Spleen (tissue), 13 donors: ENCODE measurements at places on chromosomes 1 and 21. TPM values are rescaled to one million over a fixed set of nuclear protein-coding genes. Genes with fewer than 3 reads are reported as not detected.

DNA sequence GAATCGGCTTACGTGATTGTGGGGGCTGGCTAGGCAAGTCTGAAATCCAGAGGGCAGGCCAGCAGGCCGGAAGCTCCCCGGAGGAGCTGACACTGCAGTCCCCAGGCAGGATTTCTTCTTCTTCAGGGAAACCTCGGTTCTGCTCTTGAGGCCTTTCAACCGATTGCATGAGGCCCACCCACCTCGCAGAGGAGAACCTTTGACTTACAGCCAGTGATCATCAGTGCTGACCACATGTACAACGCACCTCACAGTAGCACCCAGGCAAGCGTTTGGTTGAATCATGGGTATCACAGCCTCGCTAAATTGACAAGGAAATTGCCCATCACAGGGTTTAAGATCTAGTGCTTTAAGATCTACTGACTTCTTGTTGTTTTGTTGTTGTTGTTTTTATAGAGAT lies 23.6 kb upstream of the GPR157 start:
- no peak overlapping the region for H3K4me3 ChIP-seq
- peaks cover 5% of the 10 kb centered on the region for H3K4me1 ChIP-seq
- DNase-seq, result no peak
- no peak overlapping the region for H3K27ac ChIP-seq

DNA sequence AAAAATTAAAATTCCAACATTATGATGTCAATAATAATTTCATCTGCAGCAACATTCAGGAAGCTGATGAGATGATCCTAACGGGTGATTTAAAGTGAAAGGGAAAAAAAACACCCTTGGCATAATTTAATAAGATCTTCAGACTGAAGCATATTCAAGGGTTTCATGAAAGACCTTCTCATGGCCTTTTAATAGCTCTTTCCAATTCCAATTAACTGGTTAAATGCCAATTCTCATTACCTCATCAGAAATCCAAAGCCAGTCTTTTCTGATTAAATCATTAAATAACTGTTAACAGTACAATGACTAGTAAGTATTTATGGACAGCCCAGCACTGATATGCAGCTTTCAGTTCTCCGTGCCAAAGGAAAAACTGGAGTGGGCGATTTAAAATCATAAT lies 407.5 kb downstream of the SMYD3 start:
- no peak for DNase-seq
- no peak overlapping the region for H3K4me3 ChIP-seq
- H3K4me1 ChIP-seq, result no peaks in the 10 kb centered on the region
- no peaks in the 10 kb centered on the region for H3K36me3 ChIP-seq
- H3K27me3 ChIP-seq, result no peaks in the 10 kb centered on the region

GRCh38 chr1:159927849-159928431 lies 2.6 kb upstream of the TAGLN2 start:
- DNase-seq, result peak; percentile 76
- no peak overlapping the region for H3K4me3 ChIP-seq
- H3K4me1 ChIP-seq, result peaks cover 14% of the 10 kb centered on the region

GRCh38 chr21:38905328-38905727 lies 99.6 kb downstream of the ETS2 start:
- H3K36me3 ChIP-seq, result no peaks in the 10 kb centered on the region
- H3K27ac ChIP-seq, result no peak overlapping the region
- H3K4me1 ChIP-seq, result no peaks in the 10 kb centered on the region

DNA sequence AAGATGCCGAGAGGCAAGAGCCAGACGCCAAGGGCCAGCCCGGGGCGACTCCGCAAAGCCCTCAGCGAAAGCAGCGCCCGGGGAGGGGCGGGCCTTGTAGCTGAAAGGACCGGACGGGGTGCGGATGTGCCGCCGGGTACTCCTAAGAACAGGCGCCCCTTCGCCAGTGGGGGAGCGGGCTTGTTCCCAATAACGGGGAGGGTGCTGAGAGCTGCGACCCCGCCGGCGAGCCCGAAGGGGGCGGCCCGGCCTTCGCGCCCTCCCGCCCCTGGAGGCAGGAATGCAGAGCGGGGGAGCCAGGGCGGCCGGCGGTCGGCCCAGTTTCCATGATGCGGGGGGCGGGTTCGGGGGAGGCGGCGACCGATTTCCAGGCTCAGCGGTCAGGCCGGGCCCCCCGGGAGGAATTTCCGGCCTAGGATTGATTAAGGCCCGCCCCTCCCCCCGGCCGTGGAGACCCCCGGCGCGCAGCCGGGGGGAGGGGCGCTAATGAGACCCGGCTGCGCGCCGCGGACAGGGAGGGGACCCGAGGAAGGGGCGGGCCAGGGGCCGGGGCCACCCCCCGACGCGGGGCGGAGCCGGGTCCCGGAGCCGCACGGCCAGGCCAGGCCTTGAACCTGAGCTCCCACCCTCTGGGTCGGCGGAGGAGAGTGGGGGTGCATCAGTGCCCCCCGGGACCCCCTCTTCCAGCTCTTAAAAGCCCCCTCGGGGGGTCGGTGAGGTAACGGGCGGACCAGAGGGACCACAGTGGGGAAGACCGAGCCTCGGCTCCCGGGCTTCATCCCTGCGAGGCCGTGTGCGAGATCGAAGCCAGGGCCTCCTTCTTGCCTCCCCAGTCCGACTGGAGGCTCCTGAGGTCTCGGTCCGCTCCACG lies 898 bp upstream of the TMEM200B start:
- H3K27me3 ChIP-seq, result peaks cover 56% of the 10 kb centered on the region
- H3K27ac ChIP-seq, result peak overlapping the region; percentile 77
- H3K36me3 ChIP-seq, result peaks cover 11% of the 10 kb centered on the region
- H3K4me1 ChIP-seq, result peaks cover 43% of the 10 kb centered on the region
- H3K4me3 ChIP-seq, result peak overlapping the region; percentile 63
- peak; percentile 86 for DNase-seq

PRAMEF15 gene
- total RNA-seq, result not detected

DNA sequence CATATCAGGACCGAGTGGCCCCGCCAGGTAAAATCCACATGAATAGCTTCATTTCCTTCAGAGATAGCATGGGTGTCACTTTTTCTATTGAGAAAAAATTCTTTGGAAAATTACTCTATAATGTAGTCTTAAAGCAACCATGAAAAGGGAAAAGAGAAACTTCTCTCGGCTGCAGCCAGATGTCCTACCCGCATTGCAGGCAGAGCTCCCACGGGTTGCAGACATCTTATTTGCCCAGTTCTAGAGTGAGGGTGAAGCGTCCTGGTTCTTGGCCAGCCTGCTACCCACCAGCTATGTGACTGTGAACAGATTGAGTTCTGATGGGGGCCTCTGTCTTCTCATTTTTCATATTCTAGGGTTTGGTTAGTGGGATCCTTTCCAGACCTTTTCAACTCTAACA lies 5.0 kb downstream of the ATP1B1 start:
- peaks cover 32% of the 10 kb centered on the region for H3K36me3 ChIP-seq
- peaks cover 96% of the 10 kb centered on the region for H3K4me1 ChIP-seq
- H3K4me3 ChIP-seq, result peak overlapping the region; percentile 12
- H3K27ac ChIP-seq, result no peak overlapping the region
- peaks cover 6% of the 10 kb centered on the region for H3K27me3 ChIP-seq

- no peak overlapping the region for H3K4me3 ChIP-seq
- no peak overlapping the region for H3K27ac ChIP-seq
- no peaks in the 10 kb centered on the region for H3K36me3 ChIP-seq
Measured at GRCh38 chr1:196558411-196558810, 49.8 kb downstream of the KCNT2 start.

LCE3D gene
- not detected for total RNA-seq

- no peaks in the 10 kb centered on the region for H3K36me3 ChIP-seq
- peaks cover 12% of the 10 kb centered on the region for H3K4me1 ChIP-seq
- H3K27ac ChIP-seq, result no peak overlapping the region
- DNase-seq, result no peak
- H3K4me3 ChIP-seq, result no peak overlapping the region
Measured at GRCh38 chr1:67846538-67846937, 13.3 kb upstream of the GNG12 start.

NGF gene
- total RNA-seq, result 2.5 TPM

- H3K27me3 ChIP-seq, result no peaks in the 10 kb centered on the region
- no peak overlapping the region for H3K4me3 ChIP-seq
- DNase-seq, result no peak
- H3K27ac ChIP-seq, result no peak overlapping the region
Measured at GRCh38 chr1:245972476-245972875, 534.6 kb downstream of the SMYD3 start.

DNA sequence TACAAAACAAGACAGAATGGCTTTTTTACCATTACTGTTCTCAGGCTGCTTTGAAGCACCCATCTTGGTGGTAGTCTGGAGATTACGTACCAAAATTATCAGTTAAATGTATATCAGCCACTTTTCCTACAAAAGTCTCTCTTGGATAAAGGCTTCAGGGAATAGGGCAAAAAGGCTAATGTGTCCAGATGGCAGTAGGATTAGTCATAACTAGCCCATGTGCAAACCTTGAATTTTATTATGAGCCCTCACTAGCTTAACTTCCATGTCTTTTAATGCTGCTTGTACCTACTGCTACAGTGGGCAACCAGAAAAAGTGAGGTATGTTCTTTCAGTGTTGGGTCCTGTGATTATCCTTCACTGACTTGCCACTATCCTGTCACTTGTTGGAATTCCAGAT lies 51.0 kb downstream of the PLPPR4 start:
- DNase-seq, result no peak
- H3K27ac ChIP-seq, result no peak overlapping the region
- H3K4me3 ChIP-seq, result no peak overlapping the region
- H3K4me1 ChIP-seq, result no peaks in the 10 kb centered on the region
- no peaks in the 10 kb centered on the region for H3K27me3 ChIP-seq

DNA sequence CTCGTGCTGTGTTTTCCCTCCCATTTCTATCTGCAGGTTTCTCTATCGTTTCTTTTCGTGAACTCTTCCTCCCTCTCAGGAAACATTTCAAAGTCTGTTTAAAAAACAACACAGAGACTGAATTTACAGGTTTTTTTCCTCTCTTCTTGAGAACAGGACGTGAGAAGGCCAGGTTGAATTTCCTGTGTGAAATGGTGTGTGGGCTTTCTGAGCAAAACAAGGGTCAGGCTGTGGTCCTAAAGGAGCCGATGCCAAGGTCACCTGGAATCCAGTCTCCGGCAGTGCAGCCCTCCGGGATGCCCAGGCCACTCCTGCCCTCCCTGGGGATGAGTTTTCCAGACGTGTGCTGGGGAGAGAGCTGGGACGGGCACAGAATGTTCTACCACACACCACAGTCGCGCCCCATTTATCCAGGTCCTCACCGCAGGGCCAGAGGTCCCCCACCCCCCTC lies 62.7 kb upstream of the RUNX3 start:
- no peaks in the 10 kb centered on the region for H3K27me3 ChIP-seq
- H3K27ac ChIP-seq, result peak overlapping the region; percentile 27
- H3K4me1 ChIP-seq, result peaks cover 7% of the 10 kb centered on the region

SPRR1B gene
- not detected for total RNA-seq

DNA sequence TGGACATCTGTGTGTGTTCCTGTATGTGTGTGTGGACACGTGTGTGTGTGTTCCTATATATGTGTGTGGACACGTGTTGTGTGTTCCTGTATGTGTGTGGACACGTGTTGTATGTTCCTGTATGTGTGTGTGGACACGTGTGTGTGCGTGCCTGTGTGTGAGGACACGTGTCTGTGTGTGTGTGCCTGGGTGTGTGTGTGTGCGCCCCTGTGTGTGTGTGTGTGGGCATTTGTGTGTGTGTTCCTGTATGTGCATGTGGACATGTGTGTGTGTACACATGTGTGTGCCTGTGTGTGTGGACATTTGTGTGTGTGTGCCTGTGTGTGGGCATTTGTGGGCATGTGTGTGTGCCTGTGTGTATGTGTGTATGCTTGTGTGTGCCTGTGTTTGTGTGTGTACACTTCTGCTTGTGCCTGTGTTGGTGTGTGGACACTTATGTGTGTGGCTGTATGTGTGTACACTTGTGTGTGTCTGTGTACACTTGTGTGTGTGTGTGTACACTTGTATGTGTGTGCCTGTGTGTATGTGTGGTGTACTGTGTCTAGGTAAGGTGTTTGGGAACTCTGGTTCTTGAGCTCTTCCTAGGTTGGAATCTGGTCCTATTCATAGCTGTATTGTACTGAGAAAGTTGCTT lies 3.7 kb upstream of the IGSF21 start:
- peaks cover 39% of the 10 kb centered on the region for H3K27me3 ChIP-seq
- H3K4me1 ChIP-seq, result no peaks in the 10 kb centered on the region
- H3K4me3 ChIP-seq, result no peak overlapping the region
- no peak for DNase-seq
- H3K27ac ChIP-seq, result no peak overlapping the region

DNA sequence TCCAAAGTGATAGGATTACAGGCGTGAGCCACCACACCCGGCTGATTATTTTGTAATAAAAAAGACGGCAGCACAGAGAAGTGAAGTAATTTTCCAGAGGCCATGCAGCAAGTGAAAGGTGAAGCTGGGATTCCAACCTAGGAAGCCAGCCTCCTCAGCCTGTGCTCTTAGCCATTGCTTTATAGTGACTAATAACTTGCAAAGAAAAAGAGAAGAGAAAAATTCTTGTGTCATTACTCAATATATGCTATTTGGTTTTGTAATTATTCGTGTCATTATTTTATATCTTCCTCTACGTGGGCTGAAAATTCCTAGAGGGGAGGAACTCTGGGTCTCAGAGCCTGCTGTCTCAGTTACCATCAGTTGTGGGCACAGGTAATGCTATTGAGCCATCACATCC lies 1.6 kb upstream of the IER5 start:
- no peaks in the 10 kb centered on the region for H3K27me3 ChIP-seq
- H3K27ac ChIP-seq, result peak overlapping the region; percentile 92
- H3K36me3 ChIP-seq, result no peaks in the 10 kb centered on the region
- no peak for DNase-seq
- H3K4me3 ChIP-seq, result no peak overlapping the region

DNA sequence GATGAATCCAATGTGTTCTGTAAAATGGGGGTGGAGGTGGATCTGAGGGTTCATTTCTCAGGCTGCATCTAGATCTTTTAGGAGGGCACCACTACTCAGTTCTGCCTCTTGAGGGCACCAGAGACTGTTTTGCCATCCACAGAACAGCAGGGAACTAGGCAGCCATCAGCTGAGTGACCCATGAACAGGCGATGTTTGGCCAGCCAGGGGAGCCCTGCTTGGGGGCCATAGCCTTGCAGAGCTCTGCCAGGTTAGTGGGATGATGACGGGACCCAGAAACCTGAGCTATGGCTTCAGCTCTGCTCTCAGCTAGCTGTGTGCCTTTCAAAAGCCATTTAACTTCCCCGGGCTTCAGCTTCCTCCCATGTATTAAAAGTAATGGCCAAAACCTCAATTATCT lies 13.4 kb upstream of the NOS1AP start:
- H3K27me3 ChIP-seq, result no peaks in the 10 kb centered on the region
- no peak overlapping the region for H3K4me3 ChIP-seq
- H3K36me3 ChIP-seq, result no peaks in the 10 kb centered on the region
- H3K4me1 ChIP-seq, result peaks cover 5% of the 10 kb centered on the region

HAPLN2 gene
- total RNA-seq, result not detected

DNA sequence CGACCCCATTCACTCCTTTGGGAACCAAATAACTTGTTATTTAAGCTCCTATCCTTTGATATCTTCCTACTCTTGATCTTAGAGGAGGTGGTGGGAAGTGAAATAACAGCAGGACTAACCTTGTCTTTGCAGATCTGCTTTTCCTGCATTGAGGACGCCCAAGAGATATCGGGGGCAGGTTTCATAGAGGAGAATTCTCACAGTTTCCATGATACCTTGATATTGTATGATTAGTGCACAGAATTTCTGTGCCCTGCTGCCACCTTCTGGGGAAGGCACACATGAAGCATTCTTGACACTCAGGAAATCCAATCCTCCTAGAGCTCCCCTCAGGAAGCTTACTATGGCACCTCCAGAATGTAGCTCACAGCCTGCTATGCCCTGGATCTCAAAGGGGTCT lies 1.6 kb downstream of the CD1B start:
- H3K36me3 ChIP-seq, result no peaks in the 10 kb centered on the region
- no peak overlapping the region for H3K27ac ChIP-seq
- no peak overlapping the region for H3K4me3 ChIP-seq
- DNase-seq, result no peak
- peaks cover 61% of the 10 kb centered on the region for H3K4me1 ChIP-seq

GRCh38 chr1:202964791-202965410 lies 2.2 kb downstream of the CYB5R1 start:
- no peak for DNase-seq
- no peak overlapping the region for H3K27ac ChIP-seq

ARHGAP30 gene
- 121 TPM for total RNA-seq
